ELF-1 (cell line): ENCODE measurements at places on chromosomes 5 and 9.

- DNase-seq = no peak
These were observed 59.9 kb upstream of the PLPP1 start for GRCh38 chr5:55594671-55595070.

GRCh38 chr5:112711436-112711835 is 26.2 kb upstream of the APC start:
- no peak for DNase-seq

- no peak for DNase-seq
These were observed 131.0 kb upstream of the IER5L start for GRCh38 chr9:129309041-129309430.

DNA sequence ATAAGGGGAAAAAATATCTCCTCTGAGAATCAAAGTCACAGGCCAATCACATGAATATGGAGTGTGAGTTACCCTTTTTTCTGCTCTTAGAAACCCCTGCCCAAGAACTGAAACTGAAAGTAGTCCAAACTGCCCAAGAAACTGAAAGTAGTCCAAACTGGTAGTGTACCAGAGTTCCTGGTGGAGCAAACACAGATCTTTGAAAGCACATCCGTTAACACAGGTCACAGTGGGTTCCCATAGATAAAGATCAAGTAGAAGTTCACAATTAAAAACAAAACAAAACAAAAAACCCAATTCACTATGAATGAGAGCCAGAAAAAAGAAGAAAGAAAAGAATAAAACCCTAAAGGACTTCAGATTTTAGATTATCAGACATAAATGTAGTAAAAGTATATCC is 332.4 kb upstream of the EFNA5 start:
- DNase-seq = no peak

GRCh38 chr9:125732562-125732961 is 14.6 kb upstream of the PBX3 start:
- DNase-seq = peak; percentile 92

DNA sequence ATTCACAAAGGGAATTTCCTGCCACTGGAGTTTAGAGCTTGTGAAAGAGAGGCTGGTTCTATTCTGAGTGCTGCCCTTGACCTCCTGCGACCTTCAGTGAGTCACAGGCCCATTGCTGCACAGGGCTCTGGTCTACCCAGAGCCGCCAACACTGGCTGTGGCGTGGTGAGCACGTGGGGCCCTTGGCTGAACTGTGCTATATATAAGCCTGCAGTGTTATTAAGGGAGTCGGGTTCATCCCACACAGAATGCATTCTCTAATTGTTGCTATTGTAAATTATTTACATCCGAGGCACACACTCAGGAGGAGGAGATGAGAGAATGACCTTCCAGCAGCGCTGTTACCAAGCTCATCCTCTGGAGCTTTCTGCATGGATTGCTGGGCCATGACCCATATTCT is 47.1 kb downstream of the BRINP1 start:
- DNase-seq = no peak

DNA sequence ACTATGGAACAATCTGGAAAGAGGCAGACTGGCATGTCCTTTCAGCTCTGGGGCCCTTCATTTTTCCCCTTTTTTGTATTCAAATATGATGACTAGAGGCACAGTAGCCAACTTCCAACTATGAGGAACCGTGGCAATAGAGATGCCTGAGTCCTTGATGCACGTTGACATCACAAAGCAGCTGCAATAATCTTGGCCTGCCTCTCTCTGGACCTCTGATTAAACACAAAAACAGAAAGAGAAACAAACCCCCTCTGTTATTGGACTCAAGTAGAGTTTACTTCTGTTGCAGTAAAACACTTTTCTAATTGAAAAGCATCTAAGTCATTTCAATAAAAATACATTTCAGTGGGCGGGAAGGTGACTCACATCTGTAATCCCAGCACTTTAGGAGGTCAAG is 122.2 kb upstream of the GRAMD2B start:
- DNase-seq = no peak

GRCh38 chr5:110054240-110054639 is 364.5 kb downstream of the MAN2A1 start:
- no peak for DNase-seq

- DNase-seq = peak; percentile 10
These were observed 1.3 kb downstream of the NIPBL start for GRCh38 chr5:36877667-36878391.

DNA sequence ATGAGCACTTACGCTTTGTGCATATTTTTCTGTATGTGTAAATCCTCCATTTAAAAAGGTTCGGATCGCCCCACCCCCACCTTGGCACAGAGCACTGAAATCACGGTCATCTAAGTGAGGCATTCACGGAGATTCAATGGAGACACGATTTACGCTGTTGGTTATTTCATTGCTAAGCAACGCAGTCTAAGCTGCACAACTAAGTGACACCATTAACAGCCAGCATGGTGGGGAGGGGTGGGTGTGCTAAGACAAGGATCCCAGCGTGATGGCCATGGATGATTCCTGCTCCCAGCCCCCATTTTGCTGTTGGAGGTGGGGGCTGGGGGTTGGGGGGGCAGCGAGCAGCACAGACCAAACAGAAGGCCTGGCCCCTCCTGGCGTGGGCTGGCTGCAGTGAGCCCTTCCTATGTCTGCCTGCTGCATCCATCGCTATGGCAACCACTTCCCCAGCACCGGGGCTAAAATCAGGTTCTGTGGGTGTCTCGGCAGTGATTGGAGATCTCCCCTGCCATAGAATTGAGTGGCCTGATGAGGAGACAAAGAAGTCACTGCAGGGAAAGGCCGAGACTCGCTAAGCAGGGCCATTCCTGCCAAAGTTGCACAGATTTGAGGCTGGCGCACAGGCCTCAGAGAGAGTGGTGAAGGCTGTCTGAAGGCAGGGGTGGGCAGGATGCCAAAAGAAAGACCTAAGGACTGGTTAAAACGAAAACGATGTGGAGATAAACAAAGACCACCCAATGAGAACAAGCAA is 14.3 kb upstream of the MARCHF6 start:
- DNase-seq = no peak

- DNase-seq = no peak
These were observed 2.5 kb downstream of the ACER2 start for GRCh38 chr9:19411316-19411715.

GRCh38 chr5:65434122-65434521 is 47.6 kb downstream of the ADAMTS6 start:
- DNase-seq = no peak
